Pulmonary artery endothelial cell (primary cell): ENCODE measurements at places on chromosomes 3 and 15. TPM values are rescaled to one million over a fixed set of nuclear protein-coding genes. Genes with fewer than 3 reads are reported as not detected.

- DNase-seq, result no peak
Observed at GRCh38 chr15:56616551-56616950, 116.8 kb downstream of the ZNF280D start.

DNA sequence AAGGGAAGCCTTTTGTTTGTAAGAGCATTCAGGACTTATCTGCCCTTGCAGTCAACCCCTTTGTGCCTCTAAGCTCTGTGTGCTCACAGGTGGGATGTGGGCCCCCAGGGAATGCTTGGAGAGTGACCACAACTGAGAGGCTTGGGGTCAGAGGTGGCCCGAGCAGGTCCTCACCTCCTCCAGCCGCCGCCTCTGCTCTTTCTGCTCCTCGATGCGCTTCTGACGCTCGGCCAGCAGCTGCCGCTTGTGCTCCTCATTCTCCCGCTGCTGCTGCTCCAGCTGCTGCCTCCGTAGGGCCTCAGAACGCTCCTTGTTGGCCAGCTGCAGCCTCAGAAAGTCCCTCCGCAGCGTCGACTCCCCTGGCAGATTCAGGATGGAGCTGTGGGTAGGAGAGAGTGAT lies 130.8 kb upstream of the SLC2A2 start:
- no peak for DNase-seq

GRCh38 chr15:56491110-56491722 lies 26.3 kb upstream of the MNS1 start:
- peak; percentile 47 for DNase-seq

Gene CADM2
- 0.07 and 0.13 TPM in 2 replicates for total RNA-seq

DNA sequence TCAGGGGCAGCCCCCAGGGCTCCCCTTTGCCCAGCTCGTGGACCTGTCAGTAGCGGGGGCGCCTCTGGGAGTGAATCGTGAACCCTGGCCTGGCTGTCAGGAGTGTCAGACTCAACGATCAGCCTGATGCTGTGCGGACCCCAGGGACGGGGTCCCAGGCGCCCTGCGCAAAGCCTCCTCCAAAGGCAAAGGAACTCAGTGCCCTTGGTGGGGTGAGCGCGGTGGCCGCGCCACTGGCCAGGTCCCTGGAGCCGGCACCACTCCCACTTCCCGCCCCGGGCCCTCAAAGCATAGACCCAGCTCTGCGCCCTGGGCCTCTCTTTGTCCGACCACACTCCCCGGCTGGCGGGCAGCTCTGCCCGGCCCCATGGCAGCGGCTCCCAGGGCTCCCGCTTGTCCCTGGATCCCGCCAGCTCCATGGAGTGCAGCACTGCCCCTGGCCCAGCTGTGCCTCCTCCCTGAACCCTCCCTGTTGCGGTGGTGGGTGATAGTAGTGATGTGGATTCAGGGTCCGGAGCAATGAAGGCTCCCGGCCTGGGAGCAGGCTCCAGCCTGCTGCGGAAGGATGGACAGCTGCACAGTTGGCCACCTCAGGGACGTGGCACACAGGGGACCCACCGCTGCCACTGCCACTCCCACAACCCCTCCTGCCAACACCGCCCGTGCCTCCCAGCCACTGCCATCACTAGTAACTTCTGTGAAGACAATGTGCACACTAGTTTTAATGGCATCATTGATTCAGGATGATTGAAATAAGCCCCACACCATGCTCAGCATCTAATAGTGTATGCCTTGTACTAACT lies 263.8 kb downstream of the ZBBX start:
- no peak for DNase-seq

DNA sequence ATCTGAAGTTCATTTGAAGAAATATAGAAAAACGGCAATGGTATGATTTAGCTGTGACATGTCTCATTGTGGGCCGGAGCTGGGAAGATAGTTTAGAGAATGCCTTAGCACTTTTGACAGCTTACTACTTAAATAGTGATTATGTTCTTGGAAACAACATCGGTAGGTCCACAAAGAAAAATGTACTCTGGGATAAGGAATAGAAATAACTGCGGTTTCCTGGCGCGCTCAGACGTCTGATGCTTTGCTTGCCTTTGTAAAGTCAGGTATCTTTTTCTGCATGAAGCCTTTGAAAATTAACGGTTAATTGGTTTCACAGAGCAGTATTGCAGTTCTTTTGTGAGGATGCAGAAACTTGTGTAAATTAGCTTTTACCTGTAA lies 1.4 kb downstream of the USP3 start:
- DNase-seq, result no peak

- DNase-seq, result no peak
Observed at GRCh38 chr3:43171748-43172147, 65.9 kb upstream of the POMGNT2 start.

GRCh38 chr3:53842436-53843194 lies 3.6 kb downstream of the CHDH start:
- DNase-seq, result no peak

GRCh38 chr3:426072-426471 lies 229.5 kb downstream of the CHL1 start:
- no peak for DNase-seq

Gene HEXA
- total RNA-seq, result 34.6 and 56.5 TPM in 2 replicates

GRCh38 chr3:53691349-53691748 lies 154.9 kb downstream of the CHDH start:
- DNase-seq, result no peak

GRCh38 chr3:71180524-71180923 lies 403.0 kb downstream of the FOXP1 start:
- no peak for DNase-seq

- no peak for DNase-seq
Observed at GRCh38 chr3:132840201-132840700, 118.0 kb upstream of the NPHP3 start.
